ENCODE measurements at places on chromosomes 6 and 20. TPM values are rescaled to one million over a fixed set of nuclear protein-coding genes. Genes with fewer than 3 reads are reported as not detected.

DNA sequence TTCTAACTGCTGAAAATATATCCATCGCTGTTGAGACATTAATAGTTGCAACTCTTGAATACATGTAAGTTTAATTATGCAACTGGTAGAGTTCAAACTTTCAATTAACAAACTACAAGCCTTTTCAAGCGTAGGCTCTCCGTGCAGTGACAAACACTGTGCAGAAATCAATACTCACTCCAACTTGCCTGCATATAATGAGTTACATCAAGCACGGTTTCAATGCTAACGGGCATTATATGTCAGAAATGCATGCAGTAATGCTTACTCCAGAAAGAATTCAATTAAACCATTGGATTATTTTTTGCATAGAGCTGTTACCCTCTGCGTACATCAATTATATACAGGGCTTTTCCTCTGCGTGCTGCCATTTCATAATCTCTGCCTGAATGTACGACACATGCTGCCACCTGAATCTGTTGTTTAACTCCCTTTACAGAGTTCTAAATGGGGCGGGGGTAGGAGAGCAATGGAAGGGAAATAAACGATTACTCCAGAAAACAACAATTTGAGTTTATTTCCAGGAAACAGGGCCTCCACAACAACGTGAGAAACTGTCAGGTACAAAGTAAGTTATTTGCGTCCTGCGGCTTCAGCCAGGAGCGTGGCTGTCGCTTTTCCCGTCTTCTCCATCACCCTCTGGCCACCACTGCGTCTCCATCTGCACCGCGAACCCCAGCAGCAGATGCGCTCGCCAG is 1.8 kb downstream of the PTPRK start:
- no peak for DNase-seq

GRCh38 chr20:41650231-41650948 is 32.2 kb upstream of the CHD6 start:
- DNase-seq: no peak

DNA sequence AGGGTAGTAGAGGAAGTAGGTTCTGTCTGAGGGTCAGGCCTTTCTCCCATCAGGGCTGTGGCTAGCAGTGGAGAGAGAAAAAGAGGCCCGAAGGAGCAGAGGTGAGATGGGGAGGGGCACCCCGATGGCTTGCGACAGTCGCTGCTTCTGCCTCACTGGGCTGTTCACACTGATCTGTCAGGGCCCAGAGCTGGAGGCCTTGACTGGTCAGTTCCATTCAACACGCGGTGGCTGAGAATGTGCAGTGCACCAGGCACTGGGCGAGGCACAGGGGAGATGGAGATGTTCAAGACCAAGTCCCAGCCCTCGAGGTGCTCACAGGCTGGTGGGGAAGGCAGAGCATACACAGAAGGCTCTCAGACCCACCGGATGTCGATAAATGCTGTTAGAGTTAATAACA is 21.4 kb downstream of the SLC12A5 start:
- no peak for DNase-seq

DNA sequence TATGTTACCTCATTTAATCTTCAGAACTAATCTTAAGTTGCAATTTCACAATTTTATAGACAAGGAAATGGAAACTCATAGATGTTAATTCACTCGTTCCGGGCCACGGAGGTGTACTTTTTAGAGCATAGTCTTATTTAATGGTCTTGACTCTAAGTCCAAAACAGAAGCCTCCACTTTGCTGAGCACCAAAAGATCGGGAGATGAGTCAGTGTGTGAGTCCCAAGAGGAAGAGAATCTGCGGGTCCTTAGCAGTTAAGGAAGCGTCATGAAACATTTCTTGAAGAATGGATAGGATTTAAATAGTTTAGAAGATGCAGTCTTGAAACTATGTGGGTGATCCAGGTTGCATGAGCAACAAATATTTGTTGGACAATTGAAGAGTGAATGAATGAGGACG is 231.8 kb upstream of the QKI start:
- DNase-seq: no peak

GRCh38 chr6:3937438-3937837 is 88.3 kb downstream of the FAM50B start:
- no peak for DNase-seq

- DNase-seq: no peak
Observed at GRCh38 chr20:33164763-33165095, 3.2 kb upstream of the BPIFA2 start.

GRCh38 chr6:157760589-157761330 is 62.3 kb upstream of the SNX9 start:
- no peak for DNase-seq

- peak; percentile 70 for DNase-seq
Observed at GRCh38 chr20:58377766-58378401, 11.1 kb upstream of the VAPB start.

DNA sequence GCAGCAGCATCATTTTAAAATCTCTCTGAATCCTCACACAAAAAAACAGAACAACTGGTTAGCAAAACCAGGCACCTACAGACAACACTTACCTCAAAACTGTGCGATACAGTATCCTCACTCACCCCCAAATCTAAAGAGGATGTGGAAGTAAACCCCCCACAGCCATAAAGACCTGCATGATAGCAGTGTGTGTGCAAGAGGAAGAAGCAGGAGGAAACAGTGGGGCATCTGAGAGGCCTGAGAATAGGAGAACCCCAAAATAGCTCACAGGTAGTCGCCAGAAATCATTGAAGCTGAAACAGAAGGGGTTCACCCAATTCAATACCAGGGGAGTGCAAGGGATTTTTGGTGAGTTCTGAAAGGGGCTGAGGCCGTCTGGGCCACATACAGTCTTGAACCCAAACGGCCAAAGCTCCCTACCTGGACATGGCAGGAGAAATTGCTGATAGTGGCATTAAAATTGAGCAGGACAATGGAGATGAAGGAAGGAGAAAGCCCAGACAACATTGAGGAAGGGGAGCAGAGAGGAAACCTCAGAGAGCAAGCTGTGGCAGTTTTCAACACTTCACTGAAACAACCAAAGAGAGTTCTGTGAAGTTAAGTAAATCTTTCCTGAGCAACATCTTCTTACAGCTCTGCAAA is 129.7 kb downstream of the FIG4 start:
- DNase-seq: no peak

DNA sequence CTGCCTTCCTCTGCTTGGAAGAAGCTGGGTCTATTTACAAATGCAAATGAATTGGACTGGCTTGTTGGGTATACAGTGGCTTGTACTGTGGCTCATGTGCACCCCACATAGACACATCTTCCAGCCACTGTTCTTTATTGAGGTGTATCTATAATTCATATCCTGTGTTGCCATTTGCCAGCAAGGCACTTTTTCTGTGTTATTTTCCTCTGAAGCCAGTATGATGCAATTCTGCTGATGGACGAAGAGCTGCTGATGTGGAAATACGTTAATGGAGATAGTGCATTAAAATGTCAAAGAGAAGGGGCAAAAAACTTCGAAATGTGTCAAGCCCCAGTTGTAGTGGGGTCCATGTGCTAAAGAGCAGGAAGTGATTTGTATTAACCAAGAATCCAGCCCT is 167.5 kb downstream of the TMEM242 start:
- DNase-seq: no peak

DNA sequence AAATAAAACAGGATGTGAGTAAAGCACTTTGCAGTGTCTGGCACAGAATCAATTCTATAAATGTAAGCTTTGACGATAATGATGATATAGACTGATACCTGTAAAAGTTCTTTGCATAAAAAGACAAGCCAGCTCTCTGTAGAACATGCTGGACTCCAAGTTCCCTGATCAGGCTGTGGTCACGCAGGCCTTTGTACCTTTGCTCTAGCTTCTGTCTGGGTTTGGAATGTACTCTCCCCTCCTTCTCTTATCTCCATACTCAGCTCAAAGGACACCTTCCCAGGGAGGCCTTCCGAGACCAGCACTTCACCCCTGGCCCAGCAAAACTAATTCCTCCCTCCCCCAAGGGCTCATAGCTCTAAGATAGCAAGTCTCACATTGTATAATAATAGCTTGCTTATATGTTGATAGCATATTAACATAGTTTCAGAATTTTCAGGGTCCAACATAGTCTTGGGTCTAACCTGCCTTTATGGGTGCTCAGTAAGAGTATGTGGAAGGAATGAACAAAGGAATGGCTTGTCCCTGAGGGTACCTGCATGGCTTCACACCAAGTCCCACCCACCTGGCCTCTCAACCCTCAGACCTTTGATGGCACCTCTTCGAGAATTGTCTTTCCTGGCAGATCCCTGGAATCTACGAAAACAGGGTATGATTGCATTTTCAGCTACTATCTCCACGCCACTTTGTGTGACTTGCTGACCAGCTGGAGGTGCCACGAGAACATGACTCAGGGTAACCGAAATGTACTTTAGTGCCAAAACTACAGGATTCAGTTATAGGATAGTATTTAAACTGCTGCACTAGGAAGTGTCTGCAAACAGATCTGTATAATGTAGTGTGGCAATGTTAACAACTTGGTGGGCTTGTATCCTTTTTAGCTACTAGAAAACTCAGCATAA is 41.7 kb upstream of the PIM1 start:
- no peak for DNase-seq

DNA sequence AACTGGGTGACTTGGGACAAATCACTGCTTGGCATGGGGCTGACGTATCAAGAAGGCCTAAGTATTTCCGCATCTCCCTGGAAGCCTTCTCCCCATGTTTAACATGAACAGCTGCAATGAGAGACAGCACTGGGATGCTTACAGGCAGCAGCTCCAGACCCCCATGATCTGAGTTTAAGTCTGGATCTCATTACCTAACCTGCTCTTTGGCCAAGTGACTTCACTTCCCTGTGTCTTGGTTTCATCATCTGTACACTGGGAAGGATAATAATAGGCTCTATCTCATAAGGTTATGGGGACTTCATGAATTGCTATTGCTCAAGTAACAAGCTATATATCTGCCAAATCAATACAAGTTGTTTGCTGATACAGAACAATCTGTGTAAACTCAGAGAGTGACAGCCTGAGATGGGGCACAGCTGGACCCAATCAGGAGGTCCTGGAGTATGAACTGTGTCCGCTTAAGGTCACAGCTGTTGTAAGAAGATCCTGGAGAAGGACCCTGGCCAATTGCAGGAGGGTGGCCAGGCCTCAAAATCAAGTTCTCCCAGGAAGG is 56.0 kb downstream of the TGM2 start:
- DNase-seq: peak; percentile 86

DNA sequence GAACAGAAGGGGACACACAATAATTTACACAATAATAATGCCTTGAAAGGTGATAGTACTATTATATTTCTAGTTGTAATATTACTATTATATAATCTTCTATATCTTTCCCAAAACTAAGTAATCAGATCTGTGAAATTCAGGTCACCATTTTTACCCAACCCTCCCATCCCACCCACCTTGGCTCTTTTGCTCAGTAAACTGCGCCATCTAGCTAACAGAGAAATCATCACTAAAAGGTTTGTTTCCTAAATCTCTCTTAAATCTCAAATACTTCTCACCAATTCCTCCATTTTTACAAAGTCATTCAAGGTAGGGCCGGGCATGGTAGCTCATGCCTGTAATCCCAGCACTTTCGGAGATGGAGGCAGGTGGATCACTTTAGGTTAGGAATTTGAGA is 83.4 kb downstream of the CDK19 start:
- DNase-seq: no peak

DNA sequence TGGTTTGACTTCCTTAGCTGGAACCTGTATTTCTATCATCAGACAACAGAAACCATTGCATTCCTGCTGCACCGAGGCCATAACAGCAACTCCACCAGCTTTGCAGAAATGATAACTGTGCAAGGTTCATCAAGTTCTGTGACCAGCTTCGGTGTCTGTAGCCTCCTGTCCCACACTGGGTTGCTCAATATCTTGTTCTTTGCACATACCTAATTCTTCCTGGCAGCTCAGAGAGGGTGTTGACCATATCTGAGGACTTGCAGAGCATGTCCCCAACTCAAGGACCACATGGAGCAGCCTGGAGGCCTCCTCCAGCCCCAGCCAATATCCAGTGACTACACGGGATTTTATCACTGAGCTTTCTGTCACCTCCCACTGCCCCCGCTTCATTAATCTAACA is 59.3 kb upstream of the SCAF8 start:
- DNase-seq: no peak

GRCh38 chr6:64691064-64691463 is 1016.0 kb downstream of the EYS start:
- no peak for DNase-seq

- DNase-seq: peak; percentile 43
Observed at GRCh38 chr6:109441069-109441816, 719 bp downstream of the SMPD2 start.

GRCh38 chr6:111105578-111105977 is 18.3 kb downstream of the SLC16A10 start:
- DNase-seq: no peak

- no peak for DNase-seq
Observed at GRCh38 chr20:9330151-9330550, 184.2 kb upstream of the LAMP5 start.

DNA sequence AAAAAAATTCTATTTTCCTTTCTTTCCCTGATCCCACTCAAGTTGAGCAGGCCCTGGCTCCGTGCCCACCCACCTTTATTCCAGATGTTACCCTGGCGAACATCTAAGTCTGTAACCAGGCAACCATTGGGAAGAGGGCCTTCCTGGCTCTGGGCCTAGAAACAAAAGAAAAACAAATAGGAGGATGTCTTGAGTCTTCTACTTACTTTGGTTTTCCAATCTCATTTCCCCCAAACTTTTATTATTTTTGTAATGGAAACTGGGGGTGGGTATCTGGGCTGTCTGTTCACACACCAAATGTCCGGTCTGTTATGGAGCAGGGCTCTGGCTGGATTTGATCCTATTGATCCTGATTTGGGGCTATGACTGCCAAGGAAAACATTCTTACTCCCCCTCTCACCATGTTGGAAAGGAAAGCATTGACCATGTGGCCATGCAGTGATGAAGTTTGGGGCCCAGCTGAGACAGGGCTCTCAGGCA is 744.1 kb downstream of the DHX35 start:
- DNase-seq: peak; percentile 79

DNA sequence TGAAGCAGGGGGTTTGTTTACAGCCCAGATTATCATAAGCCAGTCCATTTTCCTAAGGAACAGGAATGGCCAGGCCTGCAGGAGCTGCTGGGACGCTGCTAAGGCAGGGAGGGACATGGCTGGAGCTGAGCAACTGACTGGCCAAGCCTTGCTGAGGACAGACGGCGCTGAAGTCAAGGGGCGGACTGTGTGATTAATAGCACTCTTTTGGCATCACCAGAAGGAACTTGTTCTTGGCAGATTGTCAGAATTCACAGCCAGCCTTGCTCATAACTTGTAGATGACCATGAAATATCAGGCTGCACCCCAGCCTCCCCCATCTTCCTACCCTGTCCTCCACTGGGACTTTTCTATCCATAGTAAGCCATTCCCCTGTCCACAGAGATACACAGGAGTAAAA is 218.8 kb upstream of the RNF24 start:
- DNase-seq: no peak

GRCh38 chr6:151027936-151028838 is 162.7 kb downstream of the MTHFD1L start:
- no peak for DNase-seq

HLA-DRB1 gene
- 9.9 TPM for polyA plus RNA-seq

PBOV1 gene
- not detected for polyA plus RNA-seq

CLIC5 gene
- polyA plus RNA-seq: not detected

OOEP gene
- polyA plus RNA-seq: 0.16 TPM

IL17F gene
- not detected for polyA plus RNA-seq

RSPO4 gene
- not detected for polyA plus RNA-seq

C6orf52 gene
- 2.6 TPM for polyA plus RNA-seq

ZFP57 gene
- not detected for polyA plus RNA-seq

MLN gene
- polyA plus RNA-seq: not detected

Data from muscle of arm (tissue), 14 donors.